ENCODE measurements at places on chromosomes 3 and 15.

DNA sequence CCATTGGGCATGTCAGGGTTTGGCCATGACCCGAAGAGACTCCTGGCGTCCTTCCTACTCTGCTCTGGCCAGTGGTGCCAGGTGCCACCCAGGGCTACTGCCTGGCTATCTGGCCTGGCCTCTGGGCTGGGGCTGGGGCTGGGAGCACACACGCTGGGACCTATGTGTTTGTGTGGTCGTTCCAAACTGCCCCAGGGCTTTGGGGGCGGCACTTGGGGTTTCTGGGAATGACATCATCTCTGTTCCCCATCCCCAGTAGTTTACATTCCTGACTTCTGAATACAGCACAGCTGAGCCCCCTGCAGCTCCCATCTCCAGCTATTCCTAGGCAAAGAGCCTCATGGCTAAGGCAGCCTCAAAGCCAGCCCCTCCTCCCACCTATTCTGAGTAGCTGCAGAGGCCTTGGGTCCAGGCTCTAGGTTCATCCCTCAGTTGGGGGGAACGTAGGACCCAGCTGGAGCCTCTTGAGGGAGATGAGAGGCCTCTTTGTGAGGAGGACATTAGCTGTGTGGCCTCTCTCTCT, 24.3 kb downstream of the PLEKHO2 start:
- DNase-seq = no peak

GRCh38 chr15:74631408-74631807, 15.8 kb downstream of the CLK3 start:
- DNase-seq = no peak

- no peak for DNase-seq
Measured at GRCh38 chr3:26556637-26557036, 65.9 kb upstream of the LRRC3B start.

GRCh38 chr15:70761046-70761445, 2.3 kb downstream of the UACA start:
- no peak for DNase-seq

DNA sequence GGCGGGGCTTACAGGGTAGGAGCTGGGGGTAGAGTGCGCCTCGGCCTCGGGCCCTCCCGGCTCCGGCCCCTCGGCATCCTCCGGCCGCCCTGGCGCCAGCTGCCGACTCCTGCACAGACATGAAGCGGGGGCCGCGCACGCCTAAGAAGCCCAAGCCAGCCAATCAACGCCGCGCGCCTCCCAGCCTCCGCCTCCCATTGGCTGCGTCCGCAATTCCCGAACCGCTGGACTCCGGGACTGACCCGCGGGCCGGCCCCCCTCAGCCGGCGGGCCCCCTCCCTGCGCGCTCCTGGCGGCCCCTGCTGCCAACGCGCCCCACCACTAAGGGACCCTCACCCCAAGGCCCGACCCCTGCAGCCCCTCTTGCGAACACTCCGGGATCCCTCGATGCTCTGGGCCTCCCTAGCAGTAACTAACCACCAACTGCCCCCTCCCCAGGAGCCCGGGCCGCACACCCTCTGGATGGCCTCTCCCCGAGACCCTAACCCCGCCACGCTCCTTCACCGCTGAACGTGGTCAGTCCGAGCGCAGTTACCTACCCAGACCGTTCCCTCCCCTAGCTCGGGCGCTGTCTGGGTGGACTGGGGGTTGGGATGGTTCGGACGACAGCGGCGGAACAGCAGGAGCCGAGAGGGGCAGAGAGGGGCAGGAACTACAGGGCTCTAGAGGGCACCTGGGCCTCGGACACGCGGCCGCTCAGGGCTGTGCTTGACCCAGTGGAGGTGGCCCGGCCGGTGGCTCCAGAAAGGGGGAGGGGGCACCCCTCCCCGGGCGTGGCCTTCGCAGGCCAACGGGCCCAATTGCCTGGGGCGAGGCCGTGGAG, 5.0 kb downstream of the GATA2 start:
- DNase-seq = no peak

- no peak for DNase-seq
Measured at GRCh38 chr3:16449369-16449768, 64.1 kb downstream of the RFTN1 start.

DNA sequence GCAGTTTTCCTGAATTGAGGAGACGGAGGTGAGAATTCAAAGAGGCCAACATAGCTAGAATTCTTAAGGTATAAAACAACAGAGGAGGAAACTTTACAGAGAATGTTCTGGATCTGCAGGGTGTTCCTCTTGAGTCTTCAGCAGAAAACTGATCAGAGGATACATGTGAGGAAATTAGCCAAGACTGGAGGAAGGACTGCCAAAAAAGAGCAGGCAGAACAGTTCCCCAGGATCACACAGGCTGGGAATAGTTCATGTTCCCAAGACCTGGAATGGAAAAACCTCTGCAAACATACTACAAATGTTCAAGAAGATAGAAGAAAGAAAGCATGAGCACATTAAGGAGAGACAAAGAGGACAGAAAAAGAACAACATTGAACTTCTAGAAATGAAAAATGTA, 7.5 kb downstream of the SLC49A4 start:
- no peak for DNase-seq

DNA sequence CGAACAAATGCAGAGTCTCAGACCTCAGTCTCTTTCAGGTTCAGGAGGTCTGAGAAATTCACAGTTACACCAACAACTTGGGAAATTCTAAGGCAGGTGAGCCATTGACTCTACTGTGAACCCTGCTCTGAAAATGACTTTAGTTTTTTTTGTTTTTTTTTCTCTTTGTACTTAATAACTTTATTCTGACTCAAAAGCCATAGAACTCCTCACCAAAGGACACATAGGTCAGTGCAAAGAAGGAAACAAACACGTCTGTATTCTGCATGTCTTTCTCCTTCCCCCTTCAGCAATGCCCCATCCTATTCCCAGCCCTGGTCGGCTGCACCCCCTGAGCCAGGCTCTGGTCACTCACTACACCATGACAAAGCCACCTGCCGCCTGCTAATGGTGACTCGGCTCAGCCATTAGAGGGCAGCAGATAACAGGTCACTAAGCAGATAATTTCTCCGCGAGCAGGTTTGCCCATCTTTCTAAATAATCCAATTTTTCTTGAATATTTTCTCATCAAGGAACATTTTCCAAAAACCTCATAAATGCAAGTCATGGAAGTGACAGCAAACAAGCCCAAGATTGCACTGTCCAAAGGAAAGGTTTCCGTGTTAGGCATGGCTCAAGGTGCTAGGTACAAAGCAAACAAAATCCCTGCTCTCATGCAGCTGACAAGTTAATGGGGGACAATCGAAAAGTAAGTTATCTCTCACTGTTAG, 37.7 kb downstream of the TM4SF4 start:
- DNase-seq = no peak

DNA sequence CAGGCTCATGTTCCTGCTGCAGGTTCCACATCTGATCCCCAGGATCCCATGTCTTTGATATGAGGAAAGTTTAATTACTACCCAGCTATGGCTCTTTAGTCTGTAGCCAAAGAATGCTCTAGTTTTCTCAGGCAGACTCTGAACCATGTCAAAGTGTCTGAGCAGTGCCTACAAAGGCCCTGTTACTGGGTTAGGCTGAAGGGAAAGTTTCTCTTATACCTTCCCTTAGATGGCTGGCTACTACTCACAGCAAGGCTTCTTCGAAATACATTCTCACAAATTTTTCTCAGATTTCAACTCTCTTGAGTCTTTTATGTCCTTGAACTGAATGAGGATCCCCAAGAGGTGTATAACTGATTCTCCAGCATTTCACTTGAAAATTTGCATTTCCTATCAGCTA, 102.4 kb downstream of the NR1D2 start:
- DNase-seq = no peak

- no peak for DNase-seq
Measured at GRCh38 chr3:127749361-127749760, 73.0 kb downstream of the MGLL start.

DNA sequence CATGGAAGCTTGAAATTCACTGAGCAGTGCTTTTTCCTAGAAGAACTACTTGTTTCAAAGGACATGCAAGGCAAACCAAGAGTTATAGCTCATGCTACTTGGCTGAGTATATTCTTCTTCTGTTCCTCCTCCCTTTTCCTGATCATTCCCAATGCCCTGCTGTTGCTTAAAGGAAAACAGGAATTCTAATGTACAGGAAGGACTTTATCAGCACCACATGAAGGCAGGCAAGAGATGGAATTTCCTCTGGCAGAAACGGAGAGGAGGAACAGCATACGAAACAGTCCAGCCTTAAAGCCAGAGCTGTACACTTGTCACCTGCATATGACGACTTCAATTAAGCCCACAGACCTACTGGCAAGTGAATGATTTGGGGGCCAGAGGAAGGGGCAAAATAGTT, 15.7 kb downstream of the MEIS2 start:
- no peak for DNase-seq

- no peak for DNase-seq
Measured at GRCh38 chr3:9222049-9222448, 27.4 kb downstream of the SRGAP3 start.

GRCh38 chr3:118946449-118946848, 88.2 kb downstream of the IGSF11 start:
- no peak for DNase-seq

- no peak for DNase-seq
Measured at GRCh38 chr15:49466119-49466518, 43.1 kb downstream of the FGF7 start.

DNA sequence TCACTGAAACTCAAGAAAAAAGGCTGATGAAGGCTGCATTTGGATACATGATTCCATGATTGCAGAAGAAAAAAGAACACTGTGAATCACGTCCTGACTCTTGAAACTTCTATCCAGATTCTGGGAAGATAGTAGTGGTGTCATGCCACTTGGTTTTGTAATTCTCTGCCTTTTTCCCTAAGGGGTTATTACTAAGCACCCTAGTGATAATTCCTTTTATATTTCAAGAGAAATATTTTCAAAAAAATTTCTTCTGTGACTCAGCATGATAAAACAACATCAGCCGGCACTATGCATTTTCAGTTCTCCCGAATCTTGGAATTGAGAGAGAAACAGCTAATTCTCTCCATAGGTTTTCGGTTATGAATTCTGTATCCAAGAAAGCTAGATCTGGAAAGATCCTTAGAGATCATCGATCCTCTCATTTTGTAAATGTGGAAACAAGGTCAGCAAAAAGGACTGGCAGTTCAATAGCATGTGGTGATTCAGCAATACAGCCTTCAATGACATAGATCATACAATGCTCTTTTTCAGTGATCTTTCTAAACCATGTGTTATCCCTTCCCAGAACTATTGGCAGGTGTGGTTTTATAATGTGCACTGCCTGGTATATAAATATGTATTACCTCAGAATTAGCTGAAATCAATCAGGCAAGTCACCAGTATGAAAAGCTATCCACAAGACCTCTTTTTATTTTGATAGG, 42.6 kb upstream of the TP63 start:
- DNase-seq = no peak

GRCh38 chr3:13792051-13792490, 87.8 kb downstream of the WNT7A start:
- DNase-seq = no peak

DNA sequence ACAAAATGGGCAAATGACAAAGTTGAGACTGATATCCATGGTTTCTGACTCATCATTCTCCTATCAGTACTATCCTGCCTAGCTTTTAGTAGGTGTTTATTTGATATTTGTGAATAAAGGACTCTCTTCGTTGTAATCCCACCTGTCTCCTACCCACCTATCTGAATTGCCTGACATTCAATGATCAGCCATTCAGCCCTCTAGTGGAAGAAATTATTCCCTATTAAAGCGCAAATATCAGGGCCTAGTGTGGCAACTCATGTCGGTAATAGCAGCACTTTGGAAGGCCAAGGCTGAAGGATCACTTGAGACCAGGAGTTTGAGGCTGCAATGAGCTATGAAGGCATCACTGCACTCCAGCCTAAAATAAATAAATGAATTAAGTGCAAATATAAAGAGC, 195.7 kb upstream of the SETMAR start:
- DNase-seq = no peak

DNA sequence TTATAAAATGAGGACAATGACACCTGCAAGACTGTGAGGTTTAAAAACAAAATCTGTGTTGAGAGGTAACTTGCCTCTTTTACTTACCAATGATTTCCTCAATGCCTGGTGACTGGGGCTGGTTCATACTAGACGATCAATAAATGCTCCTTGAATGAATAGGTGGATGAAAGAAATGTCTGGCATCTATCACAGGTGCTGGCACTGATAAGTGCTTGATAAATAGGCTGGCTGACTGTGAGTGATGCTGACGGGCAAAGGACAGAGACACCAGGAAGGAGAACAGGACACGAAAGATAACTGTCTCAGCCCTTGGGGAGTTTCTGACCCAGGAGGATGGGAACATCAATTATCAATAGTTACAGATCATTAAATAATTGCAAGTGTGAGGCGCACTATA, 31.9 kb downstream of the RBP2 start:
- DNase-seq = no peak

- no peak for DNase-seq
Measured at GRCh38 chr3:173584838-173585831, 187.6 kb downstream of the NLGN1 start.

DNA sequence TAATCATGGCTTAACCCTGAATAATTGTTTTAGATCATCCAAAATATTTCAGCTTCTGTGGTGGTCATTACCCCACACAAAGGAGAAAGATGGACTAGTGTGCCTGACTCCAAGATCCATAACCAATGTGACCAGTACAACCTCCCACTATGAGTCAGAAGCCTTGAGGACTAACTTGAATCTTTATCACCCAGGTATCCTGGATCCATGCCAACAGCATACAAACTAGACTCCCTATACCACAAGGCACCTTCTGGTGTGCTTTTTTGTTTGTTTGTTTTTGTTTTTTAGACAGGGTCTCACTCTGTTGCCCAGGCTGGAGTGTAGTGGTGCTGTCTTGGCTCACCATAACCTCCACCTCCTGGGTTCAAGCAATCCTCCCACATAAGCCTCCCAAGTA, 317.7 kb downstream of the VPS13C start:
- DNase-seq = no peak

- DNase-seq = no peak
Measured at GRCh38 chr3:104763007-104763406, 603.7 kb upstream of the ALCAM start.

GRCh38 chr3:32972482-32973146, 21.2 kb downstream of the CCR4 start:
- no peak for DNase-seq

All from activated T-cell treated with anti-CD3 and anti-CD28 coated beads for 1 hour (primary cell).